ENCODE measurements at places on chromosomes 11 and 22.

GRCh38 chr22:20237480-20238440 is 30.4 kb downstream of the RTN4R start:
- DNase-seq, result peak; percentile 22

- DNase-seq, result no peak
Measured at GRCh38 chr11:116689413-116690127, 83.2 kb downstream of the BUD13 start.

DNA sequence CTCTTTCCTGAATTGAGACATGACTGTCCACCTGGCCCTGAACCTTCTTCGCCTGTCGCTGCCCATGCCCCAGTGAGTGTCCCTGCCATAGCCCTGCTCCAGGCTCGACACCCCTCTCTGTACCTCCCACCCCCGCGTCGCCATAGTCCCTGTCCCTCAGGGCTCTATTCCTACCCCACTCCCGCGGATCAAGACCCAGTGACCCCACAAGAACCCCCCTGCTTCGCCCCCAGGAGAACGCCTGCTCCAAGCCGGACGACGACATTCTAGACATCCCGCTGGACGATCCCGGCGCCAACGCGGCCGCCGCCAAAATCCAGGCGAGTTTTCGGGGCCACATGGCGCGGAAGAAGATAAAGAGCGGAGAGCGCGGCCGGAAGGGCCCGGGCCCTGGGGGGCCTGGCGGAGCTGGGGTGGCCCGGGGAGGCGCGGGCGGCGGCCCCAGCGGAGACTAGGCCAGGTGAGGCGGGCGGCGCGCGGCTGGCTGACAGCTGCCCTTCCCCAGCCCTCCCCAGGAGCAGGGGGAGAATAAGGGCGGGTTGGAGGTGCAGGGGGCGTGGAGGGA is 5.6 kb downstream of the NRGN start:
- no peak for DNase-seq

GRCh38 chr11:8808226-8808585 is 102.8 kb upstream of the AKIP1 start:
- DNase-seq, result no peak

GRCh38 chr22:26432619-26433311 is 3.7 kb downstream of the ASPHD2 start:
- no peak for DNase-seq

- no peak for DNase-seq
Measured at GRCh38 chr11:34986883-34987520, 70.6 kb downstream of the PDHX start.

GRCh38 chr11:6579681-6580080 is 23.7 kb downstream of the RRP8 start:
- no peak for DNase-seq

GRCh38 chr11:17906436-17906835 is 106.4 kb downstream of the SERGEF start:
- DNase-seq, result no peak
